ENCODE measurements at places on chromosomes 4 and X.

- H3K27me3 ChIP-seq: peaks cover 5% of the 10 kb centered on the region
- H3K27ac ChIP-seq: no peak overlapping the region
- H3K36me3 ChIP-seq: no peaks in the 10 kb centered on the region
Observed at GRCh38 chrX:23493941-23494374, 159.3 kb downstream of the PTCHD1 start.

DNA sequence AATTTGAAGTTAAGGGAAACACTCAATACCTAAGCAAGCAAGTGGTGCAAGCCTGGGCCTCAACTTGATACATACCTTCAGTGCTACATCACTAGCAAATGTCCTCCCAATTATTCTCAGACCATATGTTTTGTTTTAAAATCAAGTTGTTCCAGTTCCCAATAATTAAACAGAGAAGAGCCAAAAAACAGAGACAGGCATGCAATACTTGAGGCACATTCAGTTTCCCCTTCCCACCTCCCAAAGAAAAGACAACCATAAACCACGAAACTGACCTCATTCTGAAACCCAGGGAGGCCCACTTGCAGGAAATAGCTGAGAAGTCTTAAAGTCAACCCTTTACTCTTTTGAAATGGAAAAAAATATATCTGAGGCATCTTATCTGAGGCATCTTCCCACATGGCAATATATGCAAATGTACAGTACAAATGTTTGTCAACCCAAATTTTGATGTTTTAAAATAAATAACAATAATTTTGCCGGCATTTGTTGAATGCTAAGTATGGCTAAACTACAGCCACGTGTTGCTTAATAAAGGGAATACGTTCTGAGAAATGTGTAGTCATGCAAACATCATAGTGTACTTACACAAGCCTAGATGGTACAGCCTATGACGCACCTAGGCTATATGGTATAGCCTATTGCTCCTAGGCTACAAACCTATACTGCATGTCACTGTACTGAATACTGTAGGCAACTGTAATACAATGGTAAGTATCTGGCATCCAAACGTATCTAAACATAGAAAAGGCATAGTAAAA, 147.5 kb downstream of the TSPAN5 start:
- peak overlapping the region; percentile 76 for H3K27ac ChIP-seq
- peak overlapping the region; percentile 49 for H3K4me3 ChIP-seq
- peaks cover 22% of the 10 kb centered on the region for H3K36me3 ChIP-seq
- H3K27me3 ChIP-seq: no peaks in the 10 kb centered on the region

- H3K4me1 ChIP-seq: peaks cover 18% of the 10 kb centered on the region
- H3K27me3 ChIP-seq: peaks cover 38% of the 10 kb centered on the region
Observed at GRCh38 chrX:38879631-38880220, 78.5 kb downstream of the MID1IP1 start.

GRCh38 chr4:123673971-123674370, 277.4 kb downstream of the SPRY1 start:
- peaks cover 35% of the 10 kb centered on the region for H3K4me1 ChIP-seq
- no peaks in the 10 kb centered on the region for H3K36me3 ChIP-seq
- H3K27ac ChIP-seq: no peak overlapping the region
- H3K4me3 ChIP-seq: no peak overlapping the region
- DNase-seq: no peak

- H3K27ac ChIP-seq: peak overlapping the region; percentile 88
- H3K36me3 ChIP-seq: peaks cover 45% of the 10 kb centered on the region
- H3K4me1 ChIP-seq: peaks cover 47% of the 10 kb centered on the region
- DNase-seq: no peak
Observed at GRCh38 chr4:109648266-109648996, 54.8 kb downstream of the CASP6 start.

DNA sequence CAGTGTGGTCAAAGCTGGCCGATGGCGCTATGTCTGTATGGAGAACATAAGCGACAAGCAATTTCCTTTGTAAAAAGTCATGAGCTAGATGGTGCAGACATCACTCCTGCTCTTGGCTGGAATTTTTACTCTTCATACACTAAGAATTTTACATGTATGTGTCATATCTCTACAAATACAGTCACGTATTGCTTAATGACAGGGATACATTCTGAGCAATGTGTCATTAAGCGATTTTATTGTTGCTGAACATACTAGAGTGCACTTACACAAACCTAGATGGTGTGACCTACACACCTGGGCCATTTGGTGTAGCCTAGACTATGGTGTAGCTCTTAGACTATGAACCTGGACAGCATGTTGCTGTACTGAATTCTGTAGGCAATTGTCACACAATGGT, 185.4 kb downstream of the SOWAHB start:
- no peaks in the 10 kb centered on the region for H3K36me3 ChIP-seq
- H3K4me1 ChIP-seq: no peaks in the 10 kb centered on the region
- H3K27ac ChIP-seq: no peak overlapping the region
- H3K4me3 ChIP-seq: no peak overlapping the region
- DNase-seq: no peak

- no peak for DNase-seq
- H3K4me3 ChIP-seq: no peak overlapping the region
- H3K4me1 ChIP-seq: peaks cover 37% of the 10 kb centered on the region
- peaks cover 60% of the 10 kb centered on the region for H3K36me3 ChIP-seq
- no peaks in the 10 kb centered on the region for H3K27me3 ChIP-seq
Observed at GRCh38 chr4:98501383-98501782, 157.0 kb downstream of the TSPAN5 start.

DNA sequence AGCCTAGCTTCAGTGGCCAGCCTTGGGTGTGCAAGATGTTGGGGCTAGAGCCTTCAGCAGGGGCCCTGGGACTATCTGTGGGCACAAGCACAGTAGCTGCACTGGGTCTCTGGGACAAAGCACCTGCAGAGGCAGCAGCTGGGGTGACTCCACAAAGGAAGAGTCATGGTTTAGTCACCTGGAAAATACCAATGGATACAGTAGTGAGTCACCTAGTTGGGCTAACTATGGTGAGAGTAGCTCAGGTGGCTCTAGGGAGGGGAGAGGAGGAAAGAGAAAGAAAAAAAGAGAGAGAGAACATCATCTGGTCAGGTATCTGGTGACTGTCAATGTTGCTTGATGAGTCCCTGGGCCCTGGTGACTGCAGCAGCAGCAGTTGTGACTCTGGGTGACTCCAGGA, 72.9 kb upstream of the SPIN4 start:
- H3K27ac ChIP-seq: no peak overlapping the region
- no peak overlapping the region for H3K4me3 ChIP-seq
- peaks cover 14% of the 10 kb centered on the region for H3K27me3 ChIP-seq
- DNase-seq: no peak

GRCh38 chrX:39477762-39478120, 620.0 kb downstream of the BCOR start:
- H3K27me3 ChIP-seq: peaks cover 30% of the 10 kb centered on the region
- peaks cover 6% of the 10 kb centered on the region for H3K4me1 ChIP-seq
- H3K36me3 ChIP-seq: no peaks in the 10 kb centered on the region
- DNase-seq: peak; percentile 36
- H3K4me3 ChIP-seq: no peak overlapping the region

GRCh38 chrX:134764202-134764785, 106.0 kb upstream of the PLAC1 start:
- no peak for DNase-seq
- H3K27ac ChIP-seq: no peak overlapping the region
- peaks cover 6% of the 10 kb centered on the region for H3K4me1 ChIP-seq
- no peak overlapping the region for H3K4me3 ChIP-seq
- H3K27me3 ChIP-seq: peaks cover 15% of the 10 kb centered on the region

GRCh38 chr4:139686130-139686529, 20.5 kb downstream of the MGST2 start:
- no peak for DNase-seq
- H3K4me1 ChIP-seq: peaks cover 6% of the 10 kb centered on the region
- H3K27ac ChIP-seq: no peak overlapping the region
- peaks cover 5% of the 10 kb centered on the region for H3K36me3 ChIP-seq

DNA sequence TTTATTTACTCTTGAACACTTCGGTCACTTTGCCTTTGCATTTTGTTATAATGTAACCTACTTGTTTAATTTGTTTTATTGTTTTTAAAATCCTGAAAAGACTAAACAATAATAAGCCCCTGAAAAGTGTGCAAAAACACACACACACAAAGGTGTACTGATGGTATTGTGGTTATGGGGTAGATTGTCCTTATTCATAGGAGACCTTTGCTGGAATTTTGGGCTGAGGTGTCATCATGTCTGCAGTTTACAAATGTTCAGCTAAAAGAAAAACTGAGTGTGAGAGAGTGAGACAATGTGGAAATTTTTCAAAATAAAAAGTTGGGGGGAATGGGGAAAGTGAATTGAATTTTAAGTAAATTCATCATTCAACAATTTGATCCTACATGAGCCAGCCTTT, 174.9 kb downstream of the QDPR start:
- peaks cover 56% of the 10 kb centered on the region for H3K4me1 ChIP-seq
- H3K27me3 ChIP-seq: no peaks in the 10 kb centered on the region
- H3K27ac ChIP-seq: peak overlapping the region; percentile 96

DNA sequence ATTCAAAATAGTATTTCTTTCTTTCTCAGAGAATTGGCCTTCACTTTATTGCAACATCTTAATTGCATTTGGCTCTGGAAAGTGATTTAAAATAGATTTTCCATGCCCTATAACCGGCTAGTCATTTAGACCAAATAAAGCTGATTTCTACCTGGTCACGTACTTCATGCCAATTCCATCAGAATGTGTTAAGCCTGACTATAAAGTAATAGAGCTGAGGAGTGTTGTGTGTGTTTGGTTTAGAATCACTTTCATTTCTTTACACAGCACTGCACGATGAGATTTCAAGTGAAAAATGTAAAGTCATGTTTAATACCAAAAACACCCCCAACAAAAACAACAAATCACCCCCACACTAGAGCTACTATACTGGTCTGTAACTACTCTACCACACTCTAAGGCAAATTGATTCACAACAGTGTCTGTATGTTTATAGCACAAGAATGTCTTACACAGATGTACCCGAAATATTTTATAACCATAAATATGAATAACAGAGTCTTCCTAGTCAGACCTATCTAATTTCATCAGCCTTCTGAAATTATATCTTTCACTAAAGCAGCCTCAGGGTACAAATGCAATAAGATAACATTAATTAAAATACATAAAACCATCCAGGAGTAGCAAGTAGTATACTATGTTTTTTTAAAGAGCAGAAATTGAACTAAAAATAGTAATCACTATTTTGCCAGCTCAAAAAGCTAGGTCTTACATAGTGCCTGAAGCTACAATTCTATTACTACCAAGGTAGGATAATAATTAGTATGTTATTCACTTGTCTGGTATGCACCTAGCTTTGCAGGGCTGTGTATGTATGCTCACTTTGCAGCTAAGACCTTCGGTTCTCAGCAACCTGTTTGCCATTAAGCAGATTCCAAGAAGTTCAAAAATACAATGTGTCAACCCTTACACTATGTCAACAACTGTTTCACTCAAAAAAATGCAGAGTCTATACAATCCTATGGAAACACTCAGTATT, 28.4 kb downstream of the APBB2 start:
- no peaks in the 10 kb centered on the region for H3K4me1 ChIP-seq
- no peak overlapping the region for H3K4me3 ChIP-seq
- no peaks in the 10 kb centered on the region for H3K36me3 ChIP-seq
- no peaks in the 10 kb centered on the region for H3K27me3 ChIP-seq

DNA sequence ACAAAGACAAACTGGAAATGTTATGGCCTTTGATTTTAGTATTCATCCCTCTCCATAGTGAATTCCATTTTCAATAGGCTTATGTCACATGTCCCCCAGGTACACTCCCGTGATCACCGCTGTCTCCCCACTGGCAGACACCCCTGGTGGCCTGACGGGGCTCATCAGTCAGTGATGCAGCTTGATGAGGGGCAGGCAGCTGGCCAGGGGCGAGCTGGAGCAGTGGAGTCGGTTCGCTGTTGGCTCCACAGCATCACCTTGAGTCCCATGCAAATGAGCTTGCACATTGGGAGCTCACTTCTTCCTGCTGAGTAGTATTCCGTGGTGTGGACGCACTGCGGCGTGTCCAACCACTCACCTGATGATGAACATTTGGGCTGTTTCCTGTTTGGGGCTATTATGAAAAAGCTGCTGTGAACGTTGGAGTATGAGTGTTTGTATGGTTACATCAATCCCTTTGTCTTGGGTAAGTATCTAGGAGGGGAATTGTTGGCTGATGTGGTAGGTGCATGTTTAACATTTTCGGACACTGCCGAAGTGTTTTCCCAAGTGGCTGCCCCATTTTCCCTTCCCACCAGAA, 5.2 kb downstream of the TREX2 start:
- no peak overlapping the region for H3K4me3 ChIP-seq
- H3K4me1 ChIP-seq: no peaks in the 10 kb centered on the region
- no peak for DNase-seq
- no peak overlapping the region for H3K27ac ChIP-seq
- peaks cover 17% of the 10 kb centered on the region for H3K27me3 ChIP-seq
- no peaks in the 10 kb centered on the region for H3K36me3 ChIP-seq

- no peaks in the 10 kb centered on the region for H3K4me1 ChIP-seq
- no peak for DNase-seq
Observed at GRCh38 chr4:152831416-152831815, 51.7 kb downstream of the ARFIP1 start.

- no peak for DNase-seq
- no peaks in the 10 kb centered on the region for H3K27me3 ChIP-seq
- no peak overlapping the region for H3K4me3 ChIP-seq
- no peaks in the 10 kb centered on the region for H3K4me1 ChIP-seq
- H3K36me3 ChIP-seq: no peaks in the 10 kb centered on the region
- no peak overlapping the region for H3K27ac ChIP-seq
Observed at GRCh38 chr4:64430933-64431332, 21.7 kb upstream of the TECRL start.

DNA sequence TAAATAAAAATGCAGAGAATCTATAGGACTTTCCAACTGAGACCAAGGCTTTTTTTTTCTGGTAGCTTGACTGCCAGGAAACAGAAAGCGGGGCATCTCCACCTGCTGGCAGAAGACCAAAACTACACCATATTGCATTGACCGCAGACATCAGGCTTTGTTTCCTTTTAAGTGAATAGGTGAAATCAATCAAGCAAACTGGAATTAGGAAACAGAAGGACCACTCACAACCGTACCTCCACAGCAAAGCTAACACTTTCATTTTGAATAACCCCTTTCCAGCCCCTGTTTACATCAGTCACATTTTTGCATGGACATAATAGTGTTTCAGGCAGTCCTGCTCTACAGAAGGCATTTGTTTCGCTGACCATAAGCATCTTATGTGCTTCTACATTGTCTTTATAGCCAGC, 218.2 kb downstream of the IDS start:
- H3K27ac ChIP-seq: no peak overlapping the region
- H3K4me3 ChIP-seq: no peak overlapping the region
- H3K27me3 ChIP-seq: peaks cover 21% of the 10 kb centered on the region
- DNase-seq: peak; percentile 54
- H3K36me3 ChIP-seq: no peaks in the 10 kb centered on the region

DNA sequence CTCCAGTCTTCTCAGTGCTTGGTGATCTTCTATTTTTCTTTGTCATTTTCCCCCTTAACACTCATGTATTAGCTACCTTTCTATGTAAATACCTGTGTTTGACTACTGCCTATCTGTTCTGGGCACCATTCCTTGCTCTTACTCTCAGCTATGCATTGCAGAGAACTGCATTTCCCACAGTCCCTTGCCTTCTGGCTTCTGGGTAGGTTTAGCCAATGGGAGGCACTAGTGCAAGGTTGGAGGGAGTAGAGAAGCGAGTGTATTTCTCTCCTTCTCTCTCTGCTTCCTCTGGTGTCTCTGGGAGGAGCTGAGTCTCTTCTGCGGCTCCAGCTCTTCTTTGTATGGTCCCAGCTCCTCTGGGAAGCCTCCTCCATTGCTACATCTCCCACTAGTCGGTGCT, 50.5 kb downstream of the CWH43 start:
- H3K4me1 ChIP-seq: no peaks in the 10 kb centered on the region
- no peaks in the 10 kb centered on the region for H3K36me3 ChIP-seq
- DNase-seq: no peak
- H3K4me3 ChIP-seq: no peak overlapping the region
- no peak overlapping the region for H3K27ac ChIP-seq

GRCh38 chr4:8353912-8354453, 84.4 kb downstream of the HTRA3 start:
- H3K27ac ChIP-seq: no peak overlapping the region
- no peak overlapping the region for H3K4me3 ChIP-seq
- H3K4me1 ChIP-seq: no peaks in the 10 kb centered on the region
- H3K36me3 ChIP-seq: no peaks in the 10 kb centered on the region
- no peak for DNase-seq
- H3K27me3 ChIP-seq: peaks cover 8% of the 10 kb centered on the region
